ENCODE measurements at places on chromosomes 13 and 19.

- DNase-seq = no peak
Measured at GRCh38 chr13:111536075-111536642, 215.7 kb downstream of the TEX29 start.

- DNase-seq = peak; percentile 74
Measured at GRCh38 chr13:46181840-46182490, at the start of gene LCP1. LCP1 (minus strand) TSS chr13:46182177; CDS start chr13:46159662, 22,515 bp downstream.

DNA sequence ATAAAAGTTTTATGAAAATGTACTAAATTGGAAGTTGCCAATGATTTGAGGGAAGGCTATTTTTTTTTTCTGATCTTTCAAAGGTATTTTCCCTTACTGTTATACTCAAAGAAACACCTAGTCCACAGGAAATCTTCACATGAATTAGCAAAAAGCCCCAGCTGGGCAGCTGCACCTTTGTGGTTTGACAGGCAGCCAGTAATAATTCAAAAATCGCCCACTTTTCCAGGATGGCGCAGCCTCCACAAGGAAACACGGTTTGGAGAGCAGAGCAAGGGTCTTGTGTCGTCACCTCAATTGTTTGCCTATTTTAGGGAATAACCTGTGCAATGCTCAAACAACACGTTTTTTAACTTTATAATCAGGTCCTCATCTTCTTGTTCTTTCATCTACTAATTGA, 324.9 kb upstream of the GPC6 start:
- DNase-seq = no peak

GRCh38 chr13:67078062-67078461, 152.1 kb downstream of the PCDH9 start:
- DNase-seq = no peak

DNA sequence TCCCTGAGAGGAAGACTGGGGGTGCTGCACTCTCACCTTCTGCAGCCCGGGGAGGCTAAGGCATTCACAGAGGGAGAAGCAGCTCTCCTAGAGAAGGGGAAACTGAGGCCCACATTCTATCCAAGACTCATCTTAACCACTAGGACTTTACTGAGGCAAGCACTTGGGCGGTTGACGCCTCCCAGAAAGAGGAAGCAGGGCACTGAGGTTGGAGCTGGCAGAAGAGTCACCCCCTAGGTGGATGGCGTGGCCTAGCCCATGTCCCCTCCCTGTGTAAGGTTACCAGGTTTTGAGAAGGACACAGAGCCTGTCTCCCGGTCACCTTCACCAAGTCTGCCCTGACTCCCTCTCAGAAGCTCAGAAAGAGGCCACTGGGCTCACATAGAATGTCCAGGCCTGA, 2.7 kb downstream of the S1PR2 start:
- no peak for DNase-seq

DNA sequence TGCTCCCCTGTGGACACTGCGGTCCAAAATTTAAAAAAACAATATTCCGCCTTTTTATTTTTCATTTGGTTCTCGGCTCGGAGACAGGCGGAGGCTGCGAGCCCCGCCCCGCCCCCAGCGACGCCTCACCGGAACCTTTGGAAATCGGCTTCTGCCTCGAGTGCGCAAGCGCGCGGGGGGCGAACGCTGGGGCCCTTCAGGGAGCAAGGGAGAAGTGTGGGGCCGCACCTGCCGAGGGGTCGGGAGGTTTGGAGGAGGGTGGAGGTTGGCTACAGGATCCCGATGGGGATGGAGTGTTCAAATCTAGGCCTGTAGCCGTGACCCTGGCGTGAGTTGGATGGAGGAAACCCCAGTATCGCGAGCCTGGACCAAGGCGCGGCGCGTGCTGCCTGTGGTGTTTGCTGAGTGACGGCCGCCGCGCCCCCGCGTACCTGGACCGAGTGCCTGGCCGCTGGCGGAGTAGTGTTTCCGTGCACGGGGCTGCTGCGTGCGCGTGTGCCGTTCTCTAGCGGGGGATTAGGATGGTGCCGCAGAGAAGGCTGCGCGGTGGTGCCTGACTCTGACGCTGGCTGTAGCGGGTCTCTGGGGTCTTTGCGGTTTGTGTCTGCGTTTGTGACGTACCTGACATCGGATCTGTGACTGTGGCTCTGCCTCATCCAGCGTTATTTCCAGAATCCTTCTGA, 565 bp upstream of the ZFP30 start:
- peak; percentile 90 for DNase-seq

DNA sequence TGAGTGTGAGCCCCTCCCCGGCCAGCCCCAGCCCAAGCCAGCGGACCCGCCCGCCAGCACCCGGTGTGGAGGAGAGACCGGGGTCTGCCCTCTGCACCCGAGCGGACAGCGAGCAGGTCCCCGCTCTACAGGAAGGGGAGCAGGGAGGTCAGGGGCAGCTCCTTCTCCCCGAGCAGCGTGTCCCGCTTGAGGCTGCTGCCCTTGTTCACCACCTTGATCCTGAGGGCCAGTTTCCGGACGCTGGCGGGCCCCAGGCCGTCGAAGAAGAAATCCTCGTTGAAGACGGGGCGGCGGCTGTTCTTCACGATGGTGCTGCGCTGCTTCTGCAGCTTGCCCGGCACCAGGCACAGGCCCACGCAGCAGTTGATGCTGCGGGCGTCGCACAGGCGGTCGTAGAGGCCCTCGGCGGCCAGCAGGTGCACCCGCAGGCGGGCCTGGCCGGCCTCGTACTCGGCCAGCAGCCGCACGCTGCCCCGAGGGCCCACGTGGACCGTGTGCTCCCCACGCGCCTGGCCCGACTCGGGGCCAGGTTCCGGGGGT, 1.9 kb downstream of the C2CD4C start:
- no peak for DNase-seq

GRCh38 chr19:15114153-15114540, 6.9 kb downstream of the SYDE1 start:
- no peak for DNase-seq

DNA sequence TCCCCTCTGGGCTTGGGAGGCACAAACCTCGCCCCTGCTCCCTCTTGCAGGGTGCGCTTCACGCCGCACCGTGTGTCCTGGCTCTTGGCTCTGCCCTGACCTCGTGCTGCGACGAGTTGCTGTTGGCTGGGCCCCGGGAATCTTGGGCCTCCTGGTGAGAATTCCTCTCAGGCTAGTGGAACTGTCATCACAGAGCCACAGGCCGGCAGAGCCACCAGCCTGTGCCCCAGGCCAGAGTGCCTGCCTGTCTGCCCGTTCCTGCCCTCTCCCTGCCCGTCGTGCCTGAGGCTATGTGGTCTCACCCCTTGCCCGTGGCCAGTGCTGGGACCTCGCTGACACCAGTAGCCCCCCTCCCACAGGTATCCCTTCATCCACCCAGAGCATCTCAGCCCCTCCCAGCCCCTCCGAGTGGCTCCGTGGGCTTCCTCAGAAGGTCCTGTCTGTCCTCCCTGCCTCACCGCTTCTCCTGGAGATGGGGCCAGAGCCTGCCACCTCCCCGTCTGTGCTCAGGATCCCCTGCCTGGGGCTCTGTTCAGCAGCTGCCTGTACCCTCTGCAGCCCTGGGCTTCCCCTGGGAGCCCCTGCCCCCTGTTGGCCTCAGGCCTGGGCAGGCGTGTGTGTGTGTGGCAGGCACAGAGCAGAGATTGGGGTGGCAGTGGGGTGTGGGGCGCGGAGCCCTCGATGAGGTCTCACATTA, 13.3 kb downstream of the NDUFB7 start:
- no peak for DNase-seq

- DNase-seq = no peak
Measured at GRCh38 chr19:29076161-29076560, 136.8 kb downstream of the UQCRFS1 start.

- DNase-seq = no peak
Measured at GRCh38 chr13:73428137-73428536, 369.3 kb downstream of the KLF5 start.
